ENCODE measurements at places on chromosomes 6 and 20. TPM values are rescaled to one million over a fixed set of nuclear protein-coding genes. Genes with fewer than 3 reads are reported as not detected.

Gene FAM83C
- 0.49 TPM for total RNA-seq

Gene CAGE1
- total RNA-seq, result 0.09 TPM

Gene NRSN2
- 190 TPM for total RNA-seq

Gene NHLRC1
- 2.0 TPM for total RNA-seq

Gene CASS4
- total RNA-seq, result 0.07 TPM

Gene HLA-A
- total RNA-seq, result 177 TPM

Gene KIZ
- 55.4 TPM for total RNA-seq

Gene DEFB132
- not detected for total RNA-seq

- peaks cover 42% of the 10 kb centered on the region for H3K4me1 ChIP-seq
- no peaks in the 10 kb centered on the region for H3K27me3 ChIP-seq
- no peaks in the 10 kb centered on the region for H3K36me3 ChIP-seq
- no peak overlapping the region for H3K27ac ChIP-seq
- DNase-seq, result no peak
- no peak overlapping the region for H3K4me3 ChIP-seq
Measured at GRCh38 chr6:41712651-41713103, 22.7 kb downstream of the TFEB start.

DNA sequence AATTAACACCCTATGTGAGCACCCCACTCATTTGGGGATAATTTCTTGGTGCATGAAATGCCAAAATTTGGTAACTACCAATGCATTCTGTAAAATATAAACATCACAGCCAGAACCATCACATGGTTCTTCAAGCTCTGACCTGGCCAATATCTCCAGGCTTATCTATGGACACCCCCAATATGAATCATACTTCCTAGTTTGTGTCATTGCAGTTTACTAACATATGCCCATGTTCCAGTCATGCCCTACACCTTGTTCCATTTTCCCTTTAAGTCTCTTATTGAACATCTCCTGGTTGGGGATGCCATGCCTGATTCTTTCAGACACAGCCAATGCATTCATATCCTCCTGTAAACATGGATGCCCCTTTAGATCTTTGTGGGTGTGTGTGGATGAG, 572.8 kb upstream of the BTBD3 start:
- H3K36me3 ChIP-seq, result no peaks in the 10 kb centered on the region
- H3K4me3 ChIP-seq, result no peak overlapping the region
- DNase-seq, result no peak
- no peaks in the 10 kb centered on the region for H3K27me3 ChIP-seq

- no peaks in the 10 kb centered on the region for H3K27me3 ChIP-seq
- peaks cover 20% of the 10 kb centered on the region for H3K36me3 ChIP-seq
- no peak for DNase-seq
- no peak overlapping the region for H3K27ac ChIP-seq
- no peaks in the 10 kb centered on the region for H3K4me1 ChIP-seq
Measured at GRCh38 chr6:15518057-15518456, 144.8 kb downstream of the DTNBP1 start.

- no peak overlapping the region for H3K4me3 ChIP-seq
- no peaks in the 10 kb centered on the region for H3K36me3 ChIP-seq
- H3K4me1 ChIP-seq, result no peaks in the 10 kb centered on the region
- peaks cover 34% of the 10 kb centered on the region for H3K27me3 ChIP-seq
- no peak for DNase-seq
Measured at GRCh38 chr20:63115651-63116411, 100.1 kb downstream of the YTHDF1 start.

DNA sequence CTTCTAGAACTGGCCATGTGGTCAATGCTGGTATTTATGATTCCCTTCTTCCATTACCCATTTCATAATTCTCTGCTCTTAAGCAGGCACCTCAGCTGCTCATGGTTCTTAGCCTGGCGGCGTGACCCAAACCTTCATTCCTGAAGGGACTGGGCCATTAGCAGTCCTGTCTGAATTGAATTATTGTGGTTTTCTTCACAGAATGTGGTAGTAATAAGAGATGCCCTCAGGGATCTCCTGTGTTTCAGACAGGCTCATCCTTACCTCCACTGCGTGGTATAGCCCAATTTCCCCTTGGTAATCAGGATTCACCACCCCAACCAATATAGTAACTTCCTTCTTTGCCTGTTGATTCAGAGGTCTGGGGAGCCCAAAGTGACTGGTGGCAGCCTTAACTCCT, 37.6 kb downstream of the PKIB start:
- no peak overlapping the region for H3K4me3 ChIP-seq
- DNase-seq, result no peak
- no peaks in the 10 kb centered on the region for H3K27me3 ChIP-seq
- H3K36me3 ChIP-seq, result no peaks in the 10 kb centered on the region
- H3K27ac ChIP-seq, result no peak overlapping the region

GRCh38 chr20:7301807-7302206, 534.3 kb downstream of the BMP2 start:
- no peaks in the 10 kb centered on the region for H3K4me1 ChIP-seq
- no peaks in the 10 kb centered on the region for H3K27me3 ChIP-seq
- no peaks in the 10 kb centered on the region for H3K36me3 ChIP-seq
- DNase-seq, result no peak
- H3K27ac ChIP-seq, result no peak overlapping the region

- H3K36me3 ChIP-seq, result no peaks in the 10 kb centered on the region
- no peaks in the 10 kb centered on the region for H3K27me3 ChIP-seq
- H3K4me1 ChIP-seq, result no peaks in the 10 kb centered on the region
- no peak for DNase-seq
- H3K4me3 ChIP-seq, result no peak overlapping the region
Measured at GRCh38 chr6:50608421-50608820, 104.9 kb upstream of the TFAP2D start.

DNA sequence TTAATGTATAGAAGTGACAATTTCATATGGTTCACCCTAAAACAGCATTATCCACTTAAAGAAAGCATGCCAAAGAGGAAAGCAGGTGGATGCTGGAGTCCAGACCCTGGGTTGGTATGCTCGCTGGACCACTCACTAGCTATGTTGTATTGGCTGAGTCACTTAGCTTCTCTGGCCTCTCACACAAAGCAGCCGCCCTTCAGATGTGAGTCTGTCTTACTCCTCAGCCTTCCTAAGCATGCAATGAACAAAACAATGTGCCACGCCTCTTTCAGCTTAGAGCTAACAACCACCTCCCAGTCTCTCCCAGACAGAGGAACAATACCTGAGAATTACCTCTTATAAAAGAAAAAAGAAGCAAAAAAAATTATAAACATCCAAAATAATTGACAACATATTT, 29.4 kb downstream of the SIM1 start:
- H3K4me3 ChIP-seq, result no peak overlapping the region
- H3K27me3 ChIP-seq, result peaks cover 10% of the 10 kb centered on the region
- no peaks in the 10 kb centered on the region for H3K4me1 ChIP-seq
- no peak overlapping the region for H3K27ac ChIP-seq
- DNase-seq, result no peak
- no peaks in the 10 kb centered on the region for H3K36me3 ChIP-seq

DNA sequence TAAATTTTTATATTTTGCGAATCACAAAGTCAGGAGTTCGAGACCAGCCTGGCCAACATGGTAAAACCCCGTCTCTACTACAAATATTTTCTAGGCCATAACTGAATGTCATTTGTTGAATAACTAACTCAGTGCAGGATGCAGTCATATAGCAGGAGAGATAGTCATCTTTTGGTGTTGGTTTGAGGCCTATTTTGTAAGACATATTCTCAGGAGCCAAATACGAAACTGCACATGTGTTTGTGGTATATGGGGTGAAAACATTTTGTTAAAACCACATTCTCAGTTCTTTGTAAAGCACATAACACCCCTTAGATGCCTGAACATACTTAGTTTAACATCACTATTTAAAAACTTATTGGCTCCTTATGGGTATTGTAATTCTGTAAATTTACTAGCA, 4.7 kb upstream of the ENPP5 start:
- no peak for DNase-seq
- no peaks in the 10 kb centered on the region for H3K4me1 ChIP-seq
- no peaks in the 10 kb centered on the region for H3K36me3 ChIP-seq
- no peak overlapping the region for H3K27ac ChIP-seq
- no peak overlapping the region for H3K4me3 ChIP-seq

DNA sequence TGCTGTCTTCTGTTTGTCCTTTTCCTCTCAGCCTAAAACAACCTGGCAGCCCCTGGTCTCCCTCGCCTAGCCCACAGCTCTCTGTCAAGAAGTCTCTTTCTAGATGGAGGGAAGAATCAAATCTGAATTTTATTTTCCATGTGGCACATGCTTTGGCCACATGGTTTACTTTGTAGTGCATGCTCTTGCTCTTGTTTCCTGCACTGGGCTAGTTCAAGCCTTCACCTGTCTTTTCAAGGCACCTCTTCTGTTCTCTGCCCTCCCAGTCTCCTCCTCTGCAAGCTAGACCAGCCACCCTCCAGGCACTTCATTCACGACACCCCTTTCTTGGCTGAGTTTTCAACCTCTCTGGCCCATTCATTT, 7.6 kb downstream of the PPP1R14C start:
- peak overlapping the region; percentile 64 for H3K27ac ChIP-seq
- no peaks in the 10 kb centered on the region for H3K27me3 ChIP-seq
- peaks cover 70% of the 10 kb centered on the region for H3K4me1 ChIP-seq
- H3K4me3 ChIP-seq, result no peak overlapping the region
- DNase-seq, result no peak
